ENCODE measurements at places on chromosomes 2 and 18. TPM values are rescaled to one million over a fixed set of nuclear protein-coding genes. Genes with fewer than 3 reads are reported as not detected.

KCTD1 gene
- total RNA-seq, result 10.6 TPM

PLGLB2 gene
- total RNA-seq, result 1.5 TPM

IL36G gene
- not detected for total RNA-seq

EVX2 gene
- not detected for total RNA-seq

MTLN gene
- total RNA-seq, result 20.2 TPM
